ENCODE measurements at places on chromosomes 2 and 18.

- DNase-seq, result no peak
These were observed 77.5 kb downstream of the EIF2AK3 start for GRCh38 chr2:88549616-88550292.

- no peak for DNase-seq
These were observed 64.0 kb upstream of the CERS6 start for GRCh38 chr2:168392024-168392423.

- no peak for DNase-seq
These were observed 28.8 kb downstream of the SP100 start for GRCh38 chr2:230444832-230445231.

DNA sequence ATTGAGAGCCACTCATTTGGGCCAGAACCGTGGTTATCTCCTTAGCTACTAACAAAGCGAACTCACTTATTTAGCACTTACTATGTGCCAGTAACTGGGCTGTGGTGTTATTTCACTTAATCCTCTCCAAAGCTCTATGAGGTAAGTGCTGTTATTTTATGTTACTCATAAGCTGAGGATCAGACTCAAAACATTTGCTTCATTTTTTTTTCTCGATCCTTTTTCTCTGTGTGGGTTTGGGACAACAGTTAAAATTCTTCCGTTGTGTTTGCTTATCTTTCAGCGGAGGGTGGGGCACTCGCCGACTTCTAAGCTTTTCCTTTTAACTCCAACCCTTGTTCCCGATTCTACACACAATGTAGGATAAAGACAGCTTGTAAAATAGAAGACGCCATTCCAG, 52.8 kb downstream of the TMEM178A start:
- no peak for DNase-seq

DNA sequence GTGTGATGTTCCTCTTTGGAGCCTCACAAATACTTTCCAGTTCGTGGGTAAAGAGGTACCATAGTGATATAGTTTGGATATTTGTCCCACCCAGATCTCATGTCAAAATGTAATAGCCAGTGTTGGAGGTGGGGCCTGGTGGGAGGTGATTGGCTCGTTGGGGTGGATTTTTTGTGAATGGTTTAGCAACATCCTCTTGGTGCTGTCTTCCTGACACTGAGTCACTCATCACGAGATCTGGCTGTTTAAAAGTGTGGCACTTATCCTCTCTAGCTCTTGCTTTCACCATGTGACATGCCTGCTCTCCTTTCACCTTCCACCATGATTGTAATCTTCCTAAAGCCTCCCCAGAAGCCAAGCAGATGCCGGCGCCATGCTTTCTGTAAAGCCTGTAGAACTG, 3.0 kb upstream of the CCDC93 start:
- no peak for DNase-seq

- DNase-seq, result no peak
These were observed 65.6 kb downstream of the ODC1 start for GRCh38 chr2:10382354-10383061.

DNA sequence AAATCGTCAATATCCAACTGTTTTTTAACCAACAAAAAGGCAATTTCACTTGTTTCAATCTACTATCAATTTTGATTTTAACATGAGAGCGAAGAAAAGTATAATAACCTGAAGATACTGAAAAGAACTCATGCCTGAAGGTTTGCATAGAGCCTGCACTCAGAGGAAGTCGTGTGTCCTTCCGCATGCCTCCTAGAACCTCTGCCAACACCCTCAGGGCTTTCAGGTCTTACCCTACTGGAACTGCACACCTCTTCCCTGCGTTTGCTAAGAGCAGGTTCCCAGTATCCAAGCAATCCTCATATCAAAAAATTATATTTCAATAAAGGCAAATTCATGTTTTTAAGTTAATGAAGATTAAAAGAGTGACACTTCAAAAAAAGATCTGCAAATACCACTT, 74.7 kb downstream of the PIAS2 start:
- no peak for DNase-seq

- DNase-seq, result no peak
These were observed 88.4 kb downstream of the ARHGAP15 start for GRCh38 chr2:143217512-143218115.

- DNase-seq, result no peak
These were observed 80.2 kb upstream of the PHLPP1 start for GRCh38 chr18:62634979-62635630.

DNA sequence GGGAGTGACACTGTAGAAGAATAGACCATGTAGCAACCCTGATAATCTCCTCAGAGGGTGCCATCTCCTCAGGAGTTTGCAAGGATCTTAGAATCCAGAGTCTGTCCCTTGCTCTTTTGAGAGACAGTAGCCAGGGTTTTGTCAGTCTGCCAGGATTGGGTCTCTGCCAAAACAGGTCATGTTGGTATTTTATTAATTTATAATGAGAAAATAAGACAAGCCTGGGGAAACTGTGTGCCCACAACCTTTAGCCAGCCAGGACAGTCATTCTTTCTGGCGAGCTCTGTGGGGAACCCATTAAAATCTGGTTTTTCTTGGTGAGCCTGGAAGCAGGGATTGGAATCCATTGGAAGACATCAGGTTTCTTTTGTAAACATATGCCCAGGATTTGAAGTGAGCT, 78.6 kb downstream of the PTPRM start:
- no peak for DNase-seq

GRCh38 chr2:109703077-109703476, 88.9 kb downstream of the SOWAHC start:
- no peak for DNase-seq

- no peak for DNase-seq
These were observed 152.1 kb upstream of the ID2 start for GRCh38 chr2:8529706-8530277.

- no peak for DNase-seq
These were observed 131.6 kb downstream of the CDH2 start for GRCh38 chr18:28045176-28045810.

- DNase-seq, result no peak
These were observed 281.6 kb upstream of the STON1 start for GRCh38 chr2:48248251-48248933.

GRCh38 chr2:108635630-108636354, 83.5 kb upstream of the RANBP2 start:
- DNase-seq, result no peak

GRCh38 chr2:149720615-149721014, 133.0 kb upstream of the MMADHC start:
- no peak for DNase-seq

DNA sequence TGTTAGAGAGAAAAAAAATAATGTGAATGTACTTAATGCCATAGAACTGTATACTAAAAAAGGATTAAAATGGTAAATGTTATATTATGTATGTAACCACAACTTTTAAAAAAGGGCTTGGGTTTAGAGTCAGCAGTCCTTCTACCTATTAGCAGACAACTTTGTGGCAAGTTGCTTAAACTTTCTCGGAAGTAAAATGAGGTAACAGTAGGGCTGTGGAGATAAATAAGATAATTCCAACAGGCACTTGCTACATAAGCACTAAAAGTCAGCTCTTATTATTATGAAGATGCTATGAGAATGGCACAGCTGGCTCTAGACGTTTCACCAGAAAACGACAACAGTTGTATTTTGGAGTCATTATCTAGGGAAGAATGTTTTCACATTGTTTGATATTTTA, 31.3 kb downstream of the AAK1 start:
- DNase-seq, result no peak

All from WERI-Rb-1 (cell line).